ENCODE measurements at places on chromosomes 2 and 18.

- H3K4me3 ChIP-seq = no peak overlapping the region
- no peaks in the 10 kb centered on the region for H3K27me3 ChIP-seq
- H3K36me3 ChIP-seq = no peaks in the 10 kb centered on the region
These were observed 46.7 kb upstream of the B3GNT7 start for GRCh38 chr2:231348704-231349373.

DNA sequence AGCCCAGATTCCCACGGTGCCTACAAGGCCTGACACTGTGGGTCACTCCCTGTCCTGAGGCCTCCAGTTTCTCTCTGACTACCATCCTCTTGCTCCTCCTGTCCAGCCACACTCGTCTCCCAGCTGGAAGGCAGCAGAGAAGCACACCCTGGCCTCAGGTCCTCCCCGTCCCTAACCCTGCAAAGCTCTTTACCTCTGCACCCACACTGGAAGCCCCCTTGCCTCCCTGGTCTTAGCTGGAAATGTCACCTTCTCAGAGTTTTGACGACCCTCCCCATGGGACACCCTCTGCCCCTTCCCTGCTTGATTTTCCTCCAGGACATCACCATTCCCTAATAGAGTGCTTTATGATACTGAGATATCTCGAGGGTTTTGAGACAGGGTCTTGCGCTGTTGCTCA lies 10.6 kb downstream of the RNU2-63P start:
- no peak for DNase-seq
- H3K27me3 ChIP-seq = no peaks in the 10 kb centered on the region
- no peak overlapping the region for H3K27ac ChIP-seq
- H3K4me1 ChIP-seq = peaks cover 8% of the 10 kb centered on the region
- no peaks in the 10 kb centered on the region for H3K36me3 ChIP-seq

DNA sequence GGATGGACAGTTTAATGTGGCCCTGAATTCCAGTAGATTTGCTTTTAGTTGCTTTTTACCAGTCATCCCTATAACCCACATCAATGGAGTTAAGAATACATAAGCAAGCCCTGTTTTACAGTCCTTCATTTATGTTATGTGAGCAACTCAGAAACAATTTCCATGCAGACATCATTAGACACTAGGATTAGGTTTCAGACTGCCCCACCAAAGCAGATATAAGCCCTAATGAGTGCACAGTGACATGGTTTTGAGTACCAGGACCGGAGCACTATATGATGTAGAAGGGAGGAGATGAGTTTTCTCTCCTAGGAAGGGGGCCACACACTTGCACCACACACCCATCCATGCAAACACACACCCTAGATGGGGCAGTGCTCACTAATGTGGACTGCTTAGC lies 15.5 kb downstream of the KCNS3 start:
- H3K27ac ChIP-seq = no peak overlapping the region
- H3K4me3 ChIP-seq = no peak overlapping the region
- no peaks in the 10 kb centered on the region for H3K27me3 ChIP-seq
- DNase-seq = no peak

DNA sequence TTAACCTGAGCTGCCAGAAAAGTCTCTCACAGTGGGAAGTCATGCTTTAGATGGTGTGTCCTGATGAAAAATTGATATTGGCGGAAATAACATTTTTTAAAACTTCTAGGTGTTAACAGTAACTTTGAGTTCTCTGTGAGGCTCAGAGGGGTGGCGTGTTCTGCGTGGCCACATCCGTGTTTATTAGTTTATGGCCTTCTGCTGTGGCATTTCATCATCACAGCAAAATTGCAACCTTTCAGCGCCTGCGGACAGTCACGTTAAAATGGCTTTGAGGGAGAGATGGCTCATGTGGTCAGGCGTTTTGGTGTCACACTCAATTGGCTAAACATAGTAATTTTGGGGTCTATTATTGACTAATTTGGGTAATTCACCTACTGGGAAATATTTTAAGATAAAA lies 42.4 kb downstream of the KLHL29 start:
- H3K4me3 ChIP-seq = no peak overlapping the region
- no peak for DNase-seq
- no peak overlapping the region for H3K27ac ChIP-seq
- no peaks in the 10 kb centered on the region for H3K27me3 ChIP-seq

- DNase-seq = no peak
- H3K27ac ChIP-seq = no peak overlapping the region
- no peaks in the 10 kb centered on the region for H3K36me3 ChIP-seq
- H3K4me1 ChIP-seq = no peaks in the 10 kb centered on the region
These were observed 39.8 kb downstream of the RBM45 start for GRCh38 chr2:178152033-178152432.

DNA sequence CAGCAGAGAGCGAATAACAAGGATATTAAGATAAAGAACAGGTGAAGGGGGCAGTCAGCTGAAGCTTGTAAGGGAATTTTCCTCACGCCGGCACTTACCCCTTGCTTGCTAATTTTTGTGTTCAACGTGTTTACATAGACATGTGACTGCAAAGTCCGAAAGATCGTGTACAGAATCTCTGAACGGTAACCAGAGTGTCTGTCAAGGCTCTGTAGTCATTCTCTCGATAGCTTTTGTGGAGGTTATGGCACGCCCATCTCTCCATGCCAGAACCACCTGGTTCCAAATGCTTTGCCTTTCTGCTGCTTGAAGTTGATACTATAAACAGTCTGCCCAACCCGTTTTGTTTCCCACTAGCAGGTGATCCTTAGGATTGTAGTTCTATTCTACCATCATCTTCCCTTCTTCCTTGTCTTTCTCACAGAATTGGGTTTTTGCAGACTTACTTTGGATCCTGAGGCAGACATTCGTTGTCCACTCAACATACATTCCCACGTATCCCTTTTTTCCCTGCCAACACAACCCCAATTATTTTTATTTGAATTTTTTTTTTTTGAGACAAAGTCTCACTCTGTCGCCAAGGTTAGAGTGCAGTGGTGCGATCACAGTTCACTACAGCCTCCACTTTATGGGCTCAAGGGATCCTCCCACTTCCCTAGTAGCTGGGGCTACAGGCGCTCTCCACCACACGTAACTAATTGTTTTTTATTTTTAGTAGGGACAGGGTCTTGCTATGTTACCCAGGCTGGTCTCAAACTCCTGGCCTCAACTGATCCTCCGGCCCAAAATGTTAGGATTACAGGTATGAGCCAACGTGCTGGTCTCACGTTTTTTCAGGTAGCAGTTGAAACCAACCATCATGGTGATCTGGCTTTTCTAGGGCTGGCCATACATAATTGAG lies 1.3 kb upstream of the USP34 start:
- H3K27me3 ChIP-seq = no peaks in the 10 kb centered on the region
- DNase-seq = no peak
- peak overlapping the region; percentile 99 for H3K4me3 ChIP-seq
- peaks cover 6% of the 10 kb centered on the region for H3K36me3 ChIP-seq
- peak overlapping the region; percentile 100 for H3K27ac ChIP-seq

DNA sequence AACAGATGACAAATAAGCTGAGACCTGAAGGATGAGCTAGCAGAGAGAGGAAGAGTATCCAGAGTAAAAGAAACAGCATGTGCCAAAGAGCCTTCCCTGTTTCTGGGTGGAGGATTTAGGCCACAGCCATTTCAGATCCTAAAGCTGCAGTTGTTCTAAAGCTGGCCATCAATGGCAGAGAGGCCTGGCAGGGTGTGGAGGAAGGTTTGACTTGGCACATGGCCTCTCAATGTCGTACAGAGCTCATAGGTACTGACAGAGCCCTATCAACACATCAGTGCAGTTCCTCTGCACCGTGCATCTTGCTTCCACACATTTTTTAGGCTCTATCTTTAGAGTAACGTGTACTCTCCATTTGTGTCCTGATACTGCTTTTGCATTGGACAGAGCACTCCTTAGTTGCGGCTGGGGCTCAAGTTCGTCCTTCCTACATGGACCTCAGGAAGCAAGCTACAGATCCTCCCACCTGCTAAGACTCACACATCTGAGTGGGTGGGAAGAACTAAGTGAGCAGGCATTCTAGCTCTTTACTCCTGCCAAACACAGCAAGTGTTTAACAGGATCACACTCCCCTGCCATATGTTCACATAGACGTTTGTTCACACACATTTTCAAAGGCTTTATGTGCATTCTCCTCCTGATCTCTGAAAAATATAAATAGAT lies 3.0 kb upstream of the CHMP3 start:
- no peak for DNase-seq
- no peaks in the 10 kb centered on the region for H3K27me3 ChIP-seq
- H3K4me1 ChIP-seq = peaks cover 20% of the 10 kb centered on the region
- no peak overlapping the region for H3K27ac ChIP-seq

- DNase-seq = peak; percentile 57
- no peaks in the 10 kb centered on the region for H3K4me1 ChIP-seq
- H3K27ac ChIP-seq = no peak overlapping the region
- H3K4me3 ChIP-seq = no peak overlapping the region
- no peaks in the 10 kb centered on the region for H3K27me3 ChIP-seq
- no peaks in the 10 kb centered on the region for H3K36me3 ChIP-seq
These were observed 240.9 kb upstream of the APCDD1 start for GRCh38 chr18:10213526-10213925.

DNA sequence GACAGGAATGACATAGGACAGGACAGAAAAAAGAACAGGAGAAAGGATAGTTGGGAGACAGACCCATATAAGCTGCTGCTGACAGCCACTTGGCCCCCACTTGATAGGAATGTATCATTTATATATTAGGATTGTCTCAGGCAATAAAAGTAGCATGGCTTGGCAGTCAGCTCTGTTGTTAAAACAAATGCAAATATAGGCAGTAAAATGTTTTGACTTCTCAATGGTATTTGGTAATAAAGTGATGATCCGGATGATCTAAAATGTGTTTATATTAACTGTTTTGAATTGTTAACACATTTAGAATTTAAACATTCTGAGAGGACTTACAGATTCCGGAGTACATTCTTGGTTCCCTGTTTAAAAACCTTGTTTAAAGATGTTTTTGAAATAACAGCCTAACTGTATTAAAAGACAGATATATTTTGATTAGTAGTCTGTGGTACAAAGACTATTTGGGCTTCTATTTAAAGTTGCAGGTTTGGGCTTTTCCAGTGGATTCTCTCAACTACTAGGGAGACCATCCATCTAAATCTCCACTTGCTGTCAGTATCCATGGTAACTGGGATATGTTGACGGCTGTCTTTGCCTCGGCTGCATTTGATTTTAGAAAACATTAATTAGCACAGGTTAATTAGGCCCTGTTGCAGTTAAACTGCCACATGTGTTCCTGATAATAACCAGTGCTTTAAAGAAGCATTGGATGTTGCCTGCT lies 147.6 kb downstream of the ESCO1 start:
- no peak overlapping the region for H3K4me3 ChIP-seq
- H3K4me1 ChIP-seq = no peaks in the 10 kb centered on the region
- no peak overlapping the region for H3K27ac ChIP-seq
- no peaks in the 10 kb centered on the region for H3K27me3 ChIP-seq
- no peaks in the 10 kb centered on the region for H3K36me3 ChIP-seq

DNA sequence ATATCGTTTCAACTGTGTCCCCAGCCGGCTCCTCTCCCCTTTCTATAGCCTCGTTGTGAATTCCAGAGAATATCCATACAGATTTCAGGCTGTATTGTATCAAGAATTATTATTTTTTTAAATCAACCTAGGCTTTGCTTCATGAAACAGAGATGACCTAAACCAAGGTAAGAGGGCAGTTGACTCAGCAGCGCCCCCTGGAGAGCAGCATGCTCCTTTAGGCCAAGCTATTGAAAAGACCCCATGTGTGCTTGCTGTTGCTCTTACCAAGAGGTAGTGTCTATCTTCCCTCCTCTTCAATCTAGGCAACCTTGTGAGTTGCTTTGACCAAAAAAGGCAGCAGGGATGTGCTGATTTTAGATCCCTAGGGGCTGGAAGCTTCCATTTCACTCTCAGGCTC lies 426.7 kb upstream of the SMIM21 start:
- DNase-seq = no peak
- no peak overlapping the region for H3K27ac ChIP-seq
- H3K4me1 ChIP-seq = no peaks in the 10 kb centered on the region
- no peaks in the 10 kb centered on the region for H3K36me3 ChIP-seq
- no peak overlapping the region for H3K4me3 ChIP-seq

DNA sequence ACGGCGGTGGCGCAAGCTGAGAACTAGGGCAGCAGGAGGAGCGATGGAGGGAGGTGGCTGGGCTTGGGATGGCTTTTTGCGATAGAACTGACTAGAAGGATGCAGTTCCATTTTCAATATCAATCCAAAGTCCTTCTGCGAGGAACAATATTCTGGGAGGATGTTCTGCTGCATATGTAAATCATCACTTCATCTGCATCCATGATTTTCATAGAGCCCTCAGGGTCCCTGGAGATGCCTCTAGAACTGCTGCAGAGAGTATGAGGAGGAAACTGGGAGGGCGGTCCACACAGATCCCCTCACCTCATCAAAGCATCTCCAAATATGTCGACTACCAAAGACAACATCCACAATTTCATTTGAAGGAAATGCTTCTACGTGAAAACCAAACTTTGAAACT lies 20.8 kb downstream of the CACNB4 start:
- no peaks in the 10 kb centered on the region for H3K4me1 ChIP-seq
- H3K36me3 ChIP-seq = no peaks in the 10 kb centered on the region
- H3K4me3 ChIP-seq = no peak overlapping the region
- H3K27me3 ChIP-seq = no peaks in the 10 kb centered on the region

DNA sequence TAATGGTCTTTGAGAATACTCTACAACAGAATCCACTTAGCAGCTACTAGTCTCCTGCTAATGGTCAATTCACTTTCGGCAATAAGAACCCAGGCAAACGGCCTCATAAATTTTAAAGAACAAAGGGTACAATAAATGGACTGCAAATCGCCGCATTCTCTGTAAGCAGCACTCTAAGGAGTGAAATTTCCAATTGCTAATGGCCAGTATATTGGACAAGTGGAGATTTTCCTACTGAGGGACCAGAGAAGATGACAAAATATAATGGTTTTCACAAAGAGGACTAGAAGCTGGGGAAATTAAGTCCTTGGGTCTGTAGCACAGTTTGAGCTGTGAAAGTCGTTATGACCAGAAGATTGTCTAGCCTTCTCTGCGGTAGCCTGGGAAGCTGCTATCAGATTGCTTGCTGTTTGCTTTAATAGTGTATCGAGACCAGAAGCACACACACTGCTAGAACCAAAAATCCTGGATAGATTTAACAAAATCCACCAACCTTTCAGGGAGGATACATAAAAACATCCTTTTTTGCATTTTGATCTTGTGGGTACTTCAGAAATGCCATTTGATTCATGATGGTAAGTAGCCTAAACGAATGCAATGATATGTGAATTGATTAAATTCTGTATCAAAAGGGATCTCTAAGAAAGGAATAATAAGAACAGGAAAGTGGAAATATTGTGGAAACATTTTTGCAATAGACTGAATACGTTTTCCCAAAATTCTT lies 53.6 kb upstream of the ATP8B1 start:
- H3K4me3 ChIP-seq = no peak overlapping the region
- DNase-seq = no peak
- H3K36me3 ChIP-seq = no peaks in the 10 kb centered on the region

DNA sequence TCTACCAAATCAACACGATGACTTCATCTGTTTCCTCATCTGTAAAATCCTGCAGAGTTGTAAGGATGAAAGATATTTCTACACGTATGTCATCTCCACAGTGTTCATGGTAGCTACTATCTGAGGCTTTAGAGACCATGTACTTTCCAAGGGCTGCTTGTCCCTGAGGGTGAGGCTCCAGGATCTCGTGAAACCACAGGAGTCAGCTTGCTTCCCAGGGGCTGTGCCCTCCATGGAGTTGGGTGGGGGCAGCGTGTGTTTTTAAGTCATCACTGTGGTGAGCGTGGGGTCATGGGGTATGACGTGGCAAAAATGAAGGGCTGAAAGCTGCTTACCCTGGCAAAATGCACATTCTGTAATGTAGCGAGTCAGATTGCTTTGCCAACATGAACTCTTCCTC lies 81.6 kb downstream of the ASAP2 start:
- H3K4me3 ChIP-seq = no peak overlapping the region
- H3K36me3 ChIP-seq = no peaks in the 10 kb centered on the region
- no peak for DNase-seq

Data from CD4-positive, alpha-beta T cell (primary cell).